Fibroblast of skin of back (primary cell): ENCODE measurements at places on chromosomes 3 and 15.

- peak; percentile 61 for DNase-seq
Measured at GRCh38 chr3:20682573-20682972, 496.6 kb upstream of the SGO1 start.

- DNase-seq = no peak
Measured at GRCh38 chr3:141181819-141182218, 49.8 kb upstream of the PXYLP1 start.

DNA sequence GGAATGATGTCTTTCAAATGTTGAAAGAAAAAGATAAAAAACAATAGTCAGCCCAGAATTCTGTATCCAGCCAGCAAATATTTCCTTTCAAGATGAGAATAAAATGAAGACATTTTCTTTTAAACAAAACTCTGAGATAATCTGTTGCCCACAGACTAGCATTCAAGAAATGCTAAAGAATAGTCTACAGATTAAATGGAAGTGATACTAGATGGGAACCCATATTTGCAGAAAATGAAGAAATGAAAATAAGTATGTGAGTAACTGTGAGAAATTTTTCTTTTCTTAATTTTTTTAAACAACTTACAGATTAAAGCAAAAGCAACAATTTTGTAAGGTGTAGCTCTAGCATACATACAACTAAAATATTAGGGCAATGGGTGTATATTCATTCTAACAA, 469.8 kb downstream of the IGSF11 start:
- no peak for DNase-seq

GRCh38 chr3:185724251-185724650, 100.6 kb downstream of the IGF2BP2 start:
- DNase-seq = no peak

DNA sequence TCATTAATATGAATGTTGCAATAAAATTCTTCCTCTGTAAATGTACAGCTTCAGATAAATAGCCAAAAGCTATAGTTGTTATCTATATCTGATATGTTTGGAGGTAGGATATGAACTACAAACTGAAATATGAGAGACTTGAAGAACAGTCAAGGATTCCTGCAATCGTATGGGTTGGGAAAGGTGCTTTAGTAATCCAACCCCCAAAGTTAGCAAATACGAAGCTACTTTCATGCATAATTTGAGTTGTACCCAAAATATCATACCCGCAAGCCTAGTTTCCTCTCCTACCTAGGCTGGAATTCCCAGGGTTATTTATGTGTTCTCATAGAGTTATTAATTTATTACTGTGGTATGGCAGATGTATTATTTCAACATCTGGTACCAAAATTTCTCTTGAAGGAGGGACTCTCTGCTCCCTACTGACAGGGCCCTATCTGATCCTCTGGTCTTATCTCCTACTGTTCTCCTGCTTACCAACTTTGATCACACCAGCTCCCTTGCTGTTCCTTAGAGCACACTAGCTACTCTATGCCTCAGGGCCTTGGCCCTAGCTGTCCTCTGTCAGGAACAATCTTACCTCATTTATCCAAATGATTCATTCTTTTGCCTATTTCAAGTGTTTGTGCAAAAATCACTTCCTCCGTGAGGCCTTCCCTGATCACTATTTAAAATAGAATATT, 140.4 kb upstream of the CCDC54 start:
- DNase-seq = no peak

- DNase-seq = peak; percentile 42
Measured at GRCh38 chr15:42911058-42911592, 9.5 kb downstream of the TTBK2 start.

GRCh38 chr3:9902372-9903237, at the start of gene IL17RE:
Gene IL17RE (plus strand): TSS chr3:9902848. CDS start chr3:9902933, 85 bp downstream.
- peak; percentile 26 for DNase-seq

DNA sequence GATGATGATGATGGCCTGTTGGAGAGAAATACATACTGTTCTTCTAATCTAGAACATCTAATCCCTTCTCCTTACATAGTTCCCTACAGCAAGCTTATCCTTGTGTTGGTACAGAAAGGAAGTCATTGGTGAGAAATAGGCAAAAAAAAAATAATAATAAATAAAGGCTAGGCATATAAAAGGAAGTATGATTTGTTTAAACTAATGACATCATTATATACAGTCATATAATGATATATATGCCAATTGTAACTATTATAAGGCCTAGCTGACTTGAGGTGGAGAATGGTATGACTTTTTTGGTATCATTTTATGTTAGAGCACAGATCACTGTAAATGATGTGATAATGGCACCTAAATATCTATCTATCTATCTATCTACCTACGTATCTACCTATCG, 142.4 kb downstream of the DUT start:
- DNase-seq = no peak

- DNase-seq = peak; percentile 100
Measured at GRCh38 chr3:127734754-127735473, 62.2 kb downstream of the ABTB1 start.

DNA sequence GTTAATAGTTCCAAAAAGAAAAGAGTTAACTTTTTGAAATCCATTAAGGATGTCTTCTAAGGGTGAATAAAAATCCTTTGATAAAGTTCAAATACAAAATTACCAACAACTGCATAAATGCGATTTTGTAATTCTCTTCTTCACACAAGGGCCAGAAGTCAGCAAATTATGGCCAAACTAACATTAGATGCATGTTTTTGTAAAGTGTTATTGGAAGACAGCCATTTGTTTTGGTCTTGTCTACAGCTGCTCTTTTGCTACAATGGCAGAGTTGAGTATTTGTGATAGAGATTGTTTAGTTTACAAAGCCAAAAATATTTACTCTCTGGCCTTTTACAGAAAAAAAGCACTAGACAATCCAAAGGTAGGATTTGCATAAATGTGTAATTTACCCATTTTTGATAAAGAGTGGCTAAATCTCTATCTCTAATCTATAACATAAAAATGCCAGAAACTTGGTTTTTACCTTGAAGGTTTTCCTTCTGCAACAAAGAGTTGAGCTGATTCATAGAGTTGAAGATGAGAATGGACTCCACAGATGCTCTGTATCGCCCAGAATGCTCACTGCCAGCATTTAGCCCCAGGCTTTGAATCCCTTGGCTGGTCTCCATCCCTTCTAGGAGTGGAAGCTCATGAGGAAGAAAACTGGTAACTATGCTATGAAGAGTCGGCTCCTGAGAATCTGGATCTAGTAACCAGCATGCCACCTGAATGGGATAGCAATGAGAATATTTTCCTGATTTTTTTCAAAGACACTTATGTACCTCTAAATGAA, 64.5 kb downstream of the POLQ start:
- DNase-seq = peak; percentile 8

DNA sequence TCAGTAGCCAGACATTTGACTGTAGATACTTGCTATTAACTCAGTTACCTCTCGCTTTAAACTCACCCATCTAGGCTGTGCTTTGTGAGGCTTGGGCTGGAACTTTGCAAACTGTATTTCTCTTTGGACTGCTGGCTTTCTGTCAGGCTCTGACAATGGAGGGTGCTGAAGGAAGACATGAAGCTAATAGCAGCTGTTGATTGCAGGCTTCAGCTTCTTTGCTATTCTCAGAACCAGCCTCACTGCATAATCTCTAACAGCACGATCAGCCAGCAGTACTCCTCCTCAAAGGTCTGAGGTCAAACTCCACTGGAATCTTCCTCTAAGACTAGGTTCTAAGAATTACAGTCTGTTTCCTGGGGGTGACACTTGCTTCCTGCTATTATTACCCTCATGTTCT, 295.6 kb downstream of the ZBBX start:
- DNase-seq = no peak

GRCh38 chr15:33226559-33227181, 32.2 kb upstream of the FMN1 start:
- peak; percentile 39 for DNase-seq

GRCh38 chr3:107328069-107328468, 49.2 kb upstream of the CCDC54 start:
- DNase-seq = no peak

DNA sequence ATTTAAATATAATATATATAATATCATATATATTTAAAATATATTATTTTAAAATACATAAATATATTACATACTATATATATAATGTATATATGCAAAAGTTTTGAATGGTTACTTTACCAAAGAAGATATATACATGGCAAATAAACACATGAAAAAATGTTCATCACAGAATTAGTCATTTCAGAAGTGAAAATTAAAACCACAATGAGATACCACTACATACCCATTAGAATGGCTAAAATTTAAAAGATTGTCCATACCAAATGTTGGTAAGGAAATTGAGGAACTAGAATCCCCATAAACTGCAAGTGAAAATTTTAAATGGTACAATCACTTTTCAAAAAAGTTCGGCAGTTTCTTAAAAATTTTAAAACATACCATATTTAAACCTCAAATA, 23.6 kb upstream of the COL8A1 start:
- no peak for DNase-seq

DNA sequence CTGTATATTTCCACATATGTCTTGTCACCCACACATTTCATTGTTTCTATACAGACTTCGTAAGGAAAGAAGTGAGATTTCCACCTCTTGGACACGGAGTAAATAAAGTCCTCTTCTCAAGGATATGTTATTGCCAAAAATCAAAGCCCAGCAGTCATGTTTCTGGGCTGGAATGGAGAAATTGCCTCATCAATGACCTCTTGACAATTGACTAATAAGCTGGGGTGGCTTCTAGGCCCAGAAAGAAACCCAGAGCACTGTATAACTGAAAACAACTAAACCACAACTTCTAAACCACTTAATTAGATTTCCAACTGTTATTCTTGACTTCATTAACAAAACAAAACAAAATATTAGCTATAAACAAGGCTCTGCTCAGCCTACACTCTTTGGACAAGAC, 56.4 kb upstream of the SLC24A5 start:
- DNase-seq = no peak

DNA sequence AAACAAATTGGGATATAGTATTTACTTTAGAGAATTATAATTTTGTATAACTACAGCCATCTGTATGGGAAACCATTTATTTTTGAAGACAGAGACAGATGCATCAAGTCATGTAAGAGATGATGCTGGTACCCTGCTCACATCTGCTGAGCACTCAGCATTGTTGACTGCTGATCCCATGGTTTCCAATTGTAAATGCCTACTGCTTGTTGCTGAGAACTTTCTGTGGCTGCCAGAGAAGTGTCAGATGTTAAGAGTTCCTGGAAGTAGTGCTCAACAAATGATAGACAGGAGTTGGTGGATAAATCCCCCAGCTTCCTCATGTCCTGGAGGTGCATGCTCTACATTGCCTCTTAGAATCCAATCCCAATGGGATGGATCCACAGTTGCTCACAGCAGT, 167.1 kb downstream of the OXSM start:
- no peak for DNase-seq

DNA sequence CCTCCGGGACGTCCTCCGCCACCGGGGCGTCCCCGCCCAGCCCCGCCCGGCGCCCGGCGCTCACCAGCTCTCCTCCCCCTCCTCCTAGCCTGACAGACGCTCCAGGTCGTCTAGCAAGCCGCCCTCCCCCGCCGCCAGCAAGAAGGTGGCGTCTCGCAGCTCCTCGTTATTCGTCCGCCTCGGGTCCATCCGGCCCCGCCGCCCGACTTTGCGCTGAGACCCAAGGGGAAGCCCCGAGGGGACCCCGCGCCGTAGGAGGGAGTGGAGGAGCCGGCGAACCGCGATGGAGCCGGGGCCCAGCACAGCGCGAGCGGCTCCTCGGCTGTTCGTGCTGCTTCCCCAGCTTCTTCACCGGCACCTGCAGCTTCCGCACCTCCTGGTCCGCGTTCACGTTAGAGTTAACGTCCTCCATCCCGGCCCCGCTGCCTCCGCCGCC, 26.3 kb upstream of the MTHFS start:
- peak; percentile 52 for DNase-seq

- no peak for DNase-seq
Measured at GRCh38 chr3:59189526-59189925, 139.7 kb upstream of the CFAP20DC start.

GRCh38 chr3:122392868-122393844, 9.2 kb downstream of the FAM162A start:
- peak; percentile 50 for DNase-seq

- no peak for DNase-seq
Measured at GRCh38 chr3:194150252-194150934, 14.4 kb downstream of the HES1 start.

- DNase-seq = no peak
Measured at GRCh38 chr15:57506422-57506821, 85.3 kb upstream of the MYZAP start.

DNA sequence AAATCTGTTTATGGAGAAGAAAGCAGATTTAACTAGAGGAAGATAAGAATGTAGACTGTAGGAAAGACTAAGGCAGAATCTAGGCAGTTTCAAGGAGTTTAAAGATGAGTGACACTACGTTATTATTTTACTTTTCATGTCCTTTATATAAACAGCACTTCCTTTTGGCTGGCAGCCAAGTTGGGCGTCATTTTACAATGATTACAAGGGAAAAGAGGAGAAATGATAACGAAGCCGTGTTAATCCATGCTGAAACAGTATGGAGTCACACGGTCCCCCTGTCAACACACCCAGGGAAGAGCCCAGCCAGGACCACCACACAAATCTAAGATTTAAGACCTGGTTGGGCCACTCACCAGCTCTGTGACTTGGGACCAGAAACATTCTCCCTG, 83.7 kb upstream of the NEO1 start:
- DNase-seq = no peak

GRCh38 chr3:163935411-163935810, 1142.9 kb downstream of the SI start:
- no peak for DNase-seq

- no peak for DNase-seq
Measured at GRCh38 chr3:160159341-160159740, 65.9 kb upstream of the C3orf80 start.

- peak; percentile 12 for DNase-seq
Measured at GRCh38 chr3:186938716-186939115, 8.4 kb downstream of the ST6GAL1 start.

- peak; percentile 62 for DNase-seq
Measured at GRCh38 chr15:39583596-39584265, 2.9 kb downstream of the THBS1 start.

GRCh38 chr3:32340039-32340438, 51.6 kb upstream of the CMTM7 start:
- peak; percentile 36 for DNase-seq

GRCh38 chr3:2477620-2478019, 379.0 kb downstream of the CNTN4 start:
- DNase-seq = no peak

GRCh38 chr3:149635396-149635795, 22.4 kb downstream of the WWTR1 start:
- no peak for DNase-seq

GRCh38 chr3:187947927-187948682, 202.8 kb upstream of the BCL6 start:
- no peak for DNase-seq

DNA sequence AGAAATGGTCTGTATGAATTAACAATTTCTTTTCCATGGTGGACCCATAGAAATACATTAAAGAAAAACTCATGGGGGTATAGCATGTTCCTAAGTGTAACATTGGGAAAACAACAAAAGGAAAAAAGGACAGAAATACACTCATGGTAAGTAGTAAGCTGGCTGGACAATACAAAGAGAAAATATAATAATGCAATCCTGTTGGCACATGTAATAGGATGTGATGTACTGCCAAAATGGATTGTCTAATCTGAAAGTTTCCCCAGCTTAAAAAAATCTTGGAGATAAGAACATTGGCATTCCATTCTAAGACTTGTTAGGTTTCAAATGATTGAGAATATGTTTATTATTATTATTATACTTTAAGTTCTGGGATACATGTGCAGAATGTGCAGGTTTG, 128.1 kb downstream of the MBNL1 start:
- no peak for DNase-seq
